NCI-H1694 (cell line): ENCODE measurements at places on chromosomes 1 and 21.

GRCh38 chr1:196517193-196517592 is 91.0 kb downstream of the KCNT2 start:
- no peak for DNase-seq

- DNase-seq: no peak
These were observed 4.5 kb downstream of the DHCR24 start for GRCh38 chr1:54882519-54882918.

DNA sequence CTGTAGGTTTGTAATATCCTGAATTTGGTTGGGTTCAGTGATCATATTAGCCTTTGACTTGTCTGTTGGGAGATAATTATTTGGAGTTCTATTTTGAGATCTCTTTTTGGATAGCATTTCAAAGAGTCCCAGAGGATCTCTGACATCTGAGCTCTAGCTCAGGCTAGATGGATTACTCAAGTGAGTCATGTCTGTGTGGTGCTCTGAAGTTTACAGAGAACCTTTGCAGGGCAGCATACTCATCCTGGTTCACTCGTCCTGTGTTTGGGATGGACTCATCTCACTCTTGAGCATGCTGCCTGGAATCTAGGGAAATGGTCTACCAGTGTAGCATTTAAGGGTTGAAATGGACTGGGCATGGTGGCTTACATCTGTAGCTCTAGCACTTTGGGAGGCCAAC is 29.4 kb upstream of the BMP8A start:
- no peak for DNase-seq

DNA sequence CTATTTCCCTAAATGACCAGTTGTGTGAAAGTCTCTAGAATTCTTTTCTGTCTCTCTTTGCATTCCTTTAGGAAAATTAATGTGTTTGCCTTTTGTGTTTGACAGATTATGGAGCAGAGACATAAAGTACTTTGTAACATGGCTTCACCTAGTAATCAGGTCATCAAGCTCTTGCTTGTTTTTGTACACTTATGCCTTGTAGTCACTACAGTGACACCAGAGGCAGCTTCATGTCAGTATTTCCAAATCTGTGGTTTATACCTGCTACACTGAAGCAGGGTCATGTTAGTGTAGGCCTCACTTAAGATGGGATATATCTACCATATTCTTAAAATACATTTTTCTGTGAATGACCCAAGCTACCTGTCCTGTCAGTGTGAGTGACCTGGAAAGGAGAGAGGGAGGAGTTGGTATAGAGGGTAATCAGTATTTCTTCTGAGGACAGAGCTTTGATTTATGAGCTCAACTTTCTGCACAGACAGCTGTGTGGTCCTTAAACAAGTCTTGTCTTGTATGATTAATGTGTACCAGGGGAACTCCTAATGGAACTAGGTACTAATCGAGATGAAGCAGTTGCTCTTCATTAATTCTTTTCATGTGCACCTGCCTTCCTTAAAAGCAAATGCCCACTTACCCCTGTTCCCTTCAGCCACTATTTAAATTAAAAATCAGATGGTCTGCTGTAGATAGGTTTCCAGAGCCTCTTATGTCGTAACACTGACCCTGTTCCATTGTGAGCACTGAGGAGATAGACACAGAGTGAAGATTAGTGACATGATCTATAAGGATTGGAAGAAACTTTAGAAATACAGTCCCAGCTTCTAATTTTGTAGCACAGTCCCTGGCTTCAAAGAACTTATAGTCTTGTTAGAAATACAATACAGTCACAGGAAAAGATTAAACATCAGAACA is 45.7 kb downstream of the MACO1 start:
- no peak for DNase-seq

GRCh38 chr21:15401331-15401730 is 328.5 kb upstream of the USP25 start:
- DNase-seq: no peak

GRCh38 chr1:74570797-74571492 is 58.5 kb upstream of the LRRC53 start:
- peak; percentile 88 for DNase-seq

DNA sequence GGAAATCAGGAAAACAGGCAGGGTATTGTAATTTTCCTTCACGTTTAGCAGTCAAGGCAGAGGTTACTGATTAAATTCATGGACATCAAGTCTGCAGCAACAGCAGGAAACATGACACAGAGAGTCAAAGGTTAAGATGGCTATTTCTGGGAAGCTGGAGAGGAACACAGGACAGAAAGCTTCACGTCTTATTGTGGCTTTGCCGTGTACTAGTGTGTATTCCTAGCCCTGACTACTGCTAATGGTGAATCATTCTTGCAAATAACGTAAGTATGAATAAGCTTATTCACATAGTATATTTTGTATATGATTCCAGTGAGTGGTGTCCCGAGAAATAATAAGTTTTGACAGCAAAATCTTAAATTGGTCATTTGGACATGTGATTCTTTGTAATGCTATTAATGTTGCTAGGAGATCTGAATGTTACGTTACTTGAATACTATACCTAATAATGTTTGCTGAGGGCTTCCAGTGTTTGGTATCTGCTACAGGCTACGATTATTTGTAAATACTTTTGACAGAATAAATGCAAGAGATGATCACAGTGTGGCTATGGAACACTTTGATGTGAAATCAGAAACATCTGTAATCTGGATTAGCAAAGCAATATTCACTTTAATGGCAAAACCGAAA is 77.4 kb downstream of the DISP1 start:
- no peak for DNase-seq

- no peak for DNase-seq
These were observed 26.1 kb downstream of the OVAAL start for GRCh38 chr1:180584869-180585268.

- DNase-seq: no peak
These were observed 46.0 kb downstream of the PTPRU start for GRCh38 chr1:29282135-29282923.

DNA sequence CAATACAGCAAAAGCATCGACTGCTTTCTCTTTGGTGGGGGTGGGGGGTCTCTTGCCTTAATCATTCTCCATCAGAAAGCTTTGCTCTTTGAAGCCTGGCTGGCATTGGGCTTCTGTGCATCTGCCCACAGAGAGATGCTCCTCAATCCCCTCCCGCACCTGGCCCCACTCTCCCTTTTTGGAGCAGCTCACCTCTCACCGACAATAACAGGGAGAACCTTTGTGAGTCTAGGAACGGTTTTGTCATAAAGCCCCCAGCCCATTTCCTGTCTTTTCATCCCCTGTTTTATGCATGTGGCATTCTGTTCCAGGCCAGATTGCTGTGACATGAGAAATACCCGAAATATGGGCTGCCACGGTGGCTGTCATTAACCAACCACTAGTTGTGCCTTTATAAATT is 469.0 kb upstream of the VAMP3 start:
- no peak for DNase-seq

DNA sequence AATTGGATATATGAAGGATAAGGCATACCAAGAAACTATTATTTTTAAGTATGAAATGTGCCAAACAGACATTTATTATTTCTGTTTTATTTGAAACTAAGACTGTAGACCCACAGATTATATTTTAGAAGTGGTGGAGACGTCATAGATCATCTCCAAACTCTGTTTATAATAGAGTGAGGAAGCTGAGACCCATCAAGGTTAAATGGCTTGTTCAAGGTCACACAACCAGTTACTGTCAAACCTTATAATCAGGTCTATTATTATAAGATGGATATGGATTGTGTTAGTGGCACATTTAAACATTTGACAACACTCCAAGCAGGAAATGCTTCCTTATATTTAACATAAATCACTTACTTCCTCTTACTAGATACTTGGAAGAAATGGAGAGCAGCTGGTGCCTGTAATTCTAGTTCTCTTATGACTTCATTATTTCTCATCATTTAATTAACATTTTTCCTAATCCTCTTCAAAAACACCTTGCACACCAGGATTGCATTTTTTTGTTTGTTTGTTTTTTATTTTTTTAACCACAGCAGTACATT is 117.0 kb downstream of the NEK7 start:
- no peak for DNase-seq

DNA sequence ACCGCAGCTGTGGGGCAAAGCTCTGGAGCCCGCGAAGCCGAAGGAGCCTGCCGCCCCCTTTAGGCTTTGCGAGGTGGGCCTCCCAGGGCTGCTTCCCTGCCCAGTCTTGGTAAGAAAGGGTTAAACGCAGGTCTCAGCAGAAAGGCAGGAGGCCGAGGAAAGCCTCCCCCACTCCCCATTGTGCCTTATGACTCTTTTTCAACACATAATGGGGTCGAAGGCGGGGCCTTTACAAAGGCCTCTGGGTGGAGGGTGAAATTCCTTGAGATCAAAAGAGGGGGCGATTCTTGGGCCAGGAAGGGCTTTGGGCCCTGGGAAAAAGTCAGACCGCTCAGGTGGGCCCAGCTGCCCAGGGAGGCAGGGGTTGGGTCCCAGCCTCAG is 880 bp downstream of the ALPL start:
- no peak for DNase-seq

- DNase-seq: no peak
These were observed 41.5 kb downstream of the SLC66A1 start for GRCh38 chr1:19353596-19353995.

DNA sequence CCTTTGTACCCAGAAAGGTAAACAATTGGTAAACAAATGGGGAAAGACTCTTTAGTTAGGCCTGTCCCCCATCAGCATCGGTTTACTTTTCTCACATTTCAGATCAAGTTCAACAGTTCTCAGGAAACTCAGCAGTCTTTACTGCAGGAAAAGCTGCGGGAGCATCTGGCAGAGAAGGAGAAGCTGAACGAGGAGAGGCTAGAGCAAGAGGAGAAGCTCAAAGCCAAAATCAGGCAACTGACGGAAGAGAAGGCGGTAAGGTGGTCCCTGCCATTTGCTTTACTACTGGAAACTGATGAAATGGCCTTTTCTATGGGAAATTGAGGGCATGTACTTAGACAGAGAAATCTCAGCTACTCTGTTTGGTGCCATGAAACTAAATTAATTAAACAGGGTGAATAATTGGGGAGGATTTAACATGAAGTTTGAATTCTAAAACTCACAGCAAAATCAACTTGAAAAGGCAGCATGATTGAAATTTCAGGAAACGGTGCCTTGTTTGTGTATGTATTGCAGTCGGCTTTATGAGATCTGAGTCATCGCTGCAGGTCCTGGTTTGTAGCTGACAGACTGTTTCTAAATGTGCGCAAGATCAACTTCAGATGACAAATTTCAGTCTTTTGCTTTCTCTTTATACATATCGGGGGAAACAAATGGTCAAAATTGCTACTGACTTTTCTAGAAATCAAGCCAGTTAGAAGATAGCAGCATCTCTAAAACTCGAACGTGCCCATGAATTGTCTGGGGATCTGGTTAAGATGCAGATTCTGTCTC is 67.9 kb upstream of the EFHD2 start:
- no peak for DNase-seq

DNA sequence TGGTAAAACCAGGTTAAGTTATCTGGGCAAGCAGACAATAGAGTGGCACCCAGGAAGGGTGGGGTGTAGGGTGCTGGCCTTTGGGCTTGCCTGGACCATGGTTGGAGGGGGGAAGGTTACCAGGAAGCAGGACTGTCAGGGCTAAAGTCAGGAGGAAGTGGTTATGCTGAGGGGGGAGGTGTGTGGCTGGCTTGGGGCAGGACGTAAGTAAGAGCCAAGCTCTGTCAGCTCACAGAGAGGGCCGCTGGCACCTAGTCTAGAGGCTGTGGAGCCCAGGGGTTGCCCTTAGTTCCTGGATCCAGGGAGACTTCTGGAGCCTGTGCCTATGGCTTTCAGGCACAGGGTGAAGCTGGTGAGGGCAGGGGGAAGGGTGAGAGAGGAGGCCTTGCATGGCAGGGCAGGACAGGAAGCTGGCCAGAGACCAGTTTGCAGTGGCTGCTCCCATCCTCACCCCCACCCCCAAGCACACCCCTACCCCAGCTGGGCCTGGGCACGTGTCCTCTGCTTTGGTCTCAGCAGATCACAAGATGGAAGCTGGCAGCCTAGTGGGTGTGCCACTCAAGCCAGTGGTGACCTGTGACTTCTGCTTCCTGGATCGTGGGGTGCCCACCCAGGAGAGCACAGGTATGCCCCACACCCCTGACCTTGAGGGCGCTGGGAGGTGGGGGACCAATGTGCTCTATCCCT is 20.5 kb upstream of the SMYD3 start:
- no peak for DNase-seq

DNA sequence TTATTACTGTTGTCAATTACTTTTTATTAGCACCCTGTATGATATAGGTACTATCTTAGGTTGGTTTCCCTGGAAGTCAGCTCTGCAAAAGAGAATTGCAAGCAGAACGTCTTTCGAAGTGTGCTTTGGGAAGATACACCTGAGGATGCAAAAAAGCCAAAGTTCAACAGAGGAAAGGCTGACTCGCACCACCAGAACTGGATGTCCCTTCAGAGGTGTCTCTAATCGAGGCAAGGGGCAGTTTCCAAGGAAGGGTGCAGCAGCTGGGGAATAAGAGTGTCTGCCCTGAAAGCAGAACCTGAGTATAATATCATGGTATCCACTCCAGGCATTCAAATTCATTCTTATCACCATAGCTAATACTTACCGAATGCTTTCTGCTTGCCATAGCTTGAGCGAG is 149.6 kb downstream of the CACNA1E start:
- DNase-seq: no peak

DNA sequence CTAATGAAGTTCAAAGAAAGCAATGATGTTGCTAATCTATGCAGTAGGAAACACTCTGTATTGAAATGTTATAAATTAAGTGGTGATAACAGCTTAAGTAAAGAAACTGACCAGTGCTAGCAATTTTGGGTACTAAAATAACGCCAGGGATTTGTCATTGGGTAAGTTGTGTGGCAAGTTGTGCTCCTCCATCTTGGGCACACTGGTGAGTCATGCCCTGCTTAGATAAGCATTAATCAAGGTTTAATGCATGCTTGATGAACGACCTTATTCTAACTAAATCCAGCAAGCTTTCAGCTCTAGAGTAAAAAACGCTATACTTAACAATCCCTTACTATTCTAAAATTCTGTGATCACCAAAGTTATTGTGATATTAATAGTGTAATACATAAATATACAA is 25.2 kb downstream of the VAMP4 start:
- DNase-seq: no peak

DNA sequence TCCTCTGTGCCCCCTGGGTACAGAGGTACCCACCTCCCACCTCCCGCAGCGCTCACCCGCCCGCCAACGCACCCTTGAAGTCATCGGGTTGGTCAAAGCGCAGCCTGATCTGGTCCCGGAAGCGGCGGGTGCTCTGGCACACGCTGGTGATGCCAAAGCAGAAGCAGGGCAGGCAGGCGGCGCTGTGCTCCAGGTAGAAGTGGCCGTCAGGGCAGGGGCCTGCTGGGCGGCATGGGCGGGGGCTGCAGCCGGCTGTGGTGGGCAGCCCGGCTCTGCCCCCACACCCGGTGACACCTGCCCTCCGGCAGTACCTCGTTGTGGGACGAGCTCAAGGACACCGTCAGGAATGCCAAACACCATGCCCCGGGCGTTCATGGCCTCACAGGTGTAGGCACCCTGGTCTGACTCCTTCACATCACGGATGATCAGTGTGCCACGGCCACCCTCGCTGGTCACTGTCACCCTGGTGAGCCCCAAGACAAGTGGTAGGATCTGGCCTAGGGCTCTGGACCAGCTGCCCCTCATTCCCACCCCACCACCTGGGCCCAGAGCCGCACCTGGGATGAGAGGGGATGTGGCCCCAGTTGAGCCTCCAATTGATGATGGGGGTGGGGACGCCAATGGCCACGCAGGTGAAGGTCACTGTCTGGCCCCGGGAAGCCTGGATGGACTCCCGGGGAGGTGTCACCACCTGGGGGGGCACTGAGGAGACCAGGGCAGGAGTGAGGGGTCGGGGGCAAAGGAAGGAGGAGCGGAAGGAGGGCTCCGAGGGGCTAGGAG is 52.5 kb downstream of the HSPG2 start:
- DNase-seq: no peak

GRCh38 chr1:11495579-11495978 is 16.6 kb downstream of the DISP3 start:
- DNase-seq: no peak
